ENCODE measurements at places on chromosomes 12 and 14.

GRCh38 chr14:24798911-24799462 lies 165.0 kb upstream of the GZMB start:
- no peak for DNase-seq

DNA sequence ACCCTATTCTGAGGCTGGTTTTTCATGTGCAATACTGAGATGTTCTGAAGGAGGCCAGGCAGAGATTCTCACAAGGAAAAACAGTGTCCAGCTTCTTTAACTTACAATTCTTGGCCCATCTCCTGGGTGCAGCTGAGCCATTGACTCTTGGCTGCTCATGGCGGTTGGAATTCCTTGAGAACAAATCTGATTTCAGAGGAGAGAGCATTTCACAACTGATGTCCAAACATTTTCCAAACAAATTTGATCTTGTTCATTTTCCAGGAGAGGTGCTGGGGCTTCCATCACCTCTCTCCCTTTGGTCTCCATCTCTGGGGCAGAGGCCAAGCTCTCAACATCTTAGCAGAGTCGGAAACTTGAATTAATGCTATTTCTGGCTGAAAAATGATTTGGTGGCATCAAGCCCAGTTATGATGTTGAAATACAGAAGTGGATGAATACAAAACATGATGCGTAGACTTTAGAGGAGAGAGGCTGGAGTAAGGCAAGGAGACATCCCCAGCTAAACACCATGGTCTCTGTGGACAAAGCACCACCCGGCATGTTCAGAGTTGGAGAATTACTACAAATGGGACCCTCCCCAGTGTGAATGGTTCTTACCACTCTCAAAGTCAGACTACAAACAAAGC lies 593.0 kb downstream of the VRK1 start:
- no peak for DNase-seq

- no peak for DNase-seq
These were observed 6.4 kb upstream of the TBPL2 start for GRCh38 chr14:55446833-55447232.

DNA sequence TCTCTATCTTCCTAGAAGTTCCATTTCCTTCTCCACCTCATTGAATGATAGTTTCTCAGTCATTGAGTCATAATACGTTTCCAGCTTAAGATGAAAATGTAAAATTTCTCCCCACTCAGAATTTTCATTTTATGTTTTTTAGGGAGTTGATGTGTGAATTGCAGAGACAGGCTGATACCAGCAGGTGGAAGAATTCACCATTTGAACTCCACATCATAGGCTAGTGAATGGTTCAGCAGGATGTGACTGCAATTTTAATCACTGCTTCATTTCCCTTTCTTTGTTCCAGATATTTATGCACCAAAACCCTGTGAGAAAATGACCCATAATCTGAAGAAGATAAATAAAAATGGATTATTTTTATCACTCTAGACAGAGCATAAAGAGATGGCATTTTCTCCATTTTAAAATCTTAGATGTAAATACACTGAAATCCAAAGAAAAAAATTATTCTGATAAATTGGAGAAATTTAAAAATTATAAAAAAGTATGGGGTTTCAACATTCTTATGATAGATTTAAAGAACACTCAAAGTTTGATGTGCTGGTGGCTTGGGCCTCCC lies 10.6 kb upstream of the PYGL start:
- DNase-seq = no peak

DNA sequence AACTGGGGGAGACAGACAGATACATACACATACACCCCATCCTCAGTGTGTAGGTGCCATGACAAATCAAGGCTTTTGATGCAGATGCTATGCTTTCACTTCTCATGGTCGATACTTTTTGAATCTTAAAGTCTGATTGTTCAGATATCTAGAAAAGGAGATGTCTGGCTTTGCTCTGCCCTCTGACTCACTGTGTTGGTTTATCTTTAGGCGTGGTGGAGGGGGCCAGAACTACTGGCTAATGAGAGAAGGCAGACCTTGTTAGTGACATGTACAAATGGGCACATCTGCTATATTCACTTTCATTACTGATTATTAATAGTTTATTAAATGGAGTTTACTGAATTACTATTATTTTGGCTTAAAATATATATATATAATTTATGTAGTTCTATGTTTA lies 444.3 kb upstream of the RGS6 start:
- no peak for DNase-seq

DNA sequence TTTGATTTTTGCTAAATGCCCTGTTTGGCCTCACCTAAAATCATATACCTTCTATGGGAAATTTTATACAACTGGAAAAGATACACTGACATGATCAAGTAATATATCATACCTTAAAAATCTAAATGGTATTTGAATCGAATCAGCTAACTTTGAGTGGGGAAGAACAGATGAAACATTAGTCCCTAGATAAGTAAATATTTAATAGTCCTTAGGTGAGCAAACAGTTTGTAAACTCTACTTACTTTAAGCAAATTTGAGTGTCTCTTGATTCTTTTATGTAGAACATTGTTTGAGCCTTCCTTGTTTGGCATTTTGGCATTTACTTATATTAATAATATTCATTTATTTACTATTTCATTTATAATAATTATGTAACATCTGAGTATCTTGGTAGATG lies 195.7 kb upstream of the GARIN2 start:
- no peak for DNase-seq

DNA sequence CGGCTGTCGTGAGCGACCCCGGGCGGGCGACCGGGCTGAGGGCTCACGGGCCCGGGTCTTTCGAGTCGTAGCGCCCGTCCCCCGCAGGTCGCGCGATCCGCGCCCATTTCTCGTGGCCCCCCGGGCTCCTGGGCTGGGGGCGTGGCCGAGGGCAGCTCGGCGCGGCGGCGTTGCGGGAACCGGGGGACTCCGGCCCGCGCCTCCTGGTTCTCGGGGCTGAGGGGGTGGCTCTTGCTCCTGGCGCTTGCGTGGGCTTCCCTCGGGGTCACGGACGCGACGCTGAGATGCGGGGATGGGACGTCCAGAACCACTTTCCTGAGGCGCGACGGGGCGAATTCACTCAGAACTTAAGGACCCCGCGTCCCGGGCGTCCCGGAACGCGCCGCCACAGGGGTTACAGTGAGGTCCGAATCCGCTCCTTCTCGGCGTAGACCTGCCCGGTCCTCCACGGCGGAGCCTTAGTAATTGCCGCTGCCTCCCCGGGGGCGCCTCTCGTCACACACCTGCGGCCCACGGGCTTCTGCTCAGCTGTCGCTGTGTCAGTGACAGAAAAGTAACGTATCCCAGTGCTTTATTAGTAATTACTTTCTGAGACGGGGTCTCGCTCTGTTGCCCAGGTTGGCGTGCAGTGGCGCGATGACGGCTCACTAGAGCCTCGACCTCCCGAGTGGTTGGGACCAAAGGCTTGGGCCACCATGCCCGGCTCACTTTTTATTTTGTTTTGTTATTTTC lies 606 bp downstream of the EP400 start:
- peak; percentile 13 for DNase-seq

DNA sequence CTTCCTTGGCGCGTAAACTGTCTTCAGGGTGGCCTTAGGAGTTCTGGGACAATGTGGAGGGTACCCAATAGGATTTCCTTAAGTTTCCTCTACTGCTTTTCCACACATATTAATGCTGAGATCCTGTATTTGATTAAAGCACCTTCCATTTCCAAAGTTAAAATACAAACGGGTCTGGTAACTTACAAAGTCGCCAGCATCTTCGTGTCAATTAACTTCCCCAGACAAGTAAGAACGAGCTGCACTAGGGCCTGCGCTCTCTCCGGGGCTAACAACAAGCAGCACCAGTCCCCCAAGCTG lies 130.9 kb downstream of the NDUFA12 start:
- DNase-seq = no peak

DNA sequence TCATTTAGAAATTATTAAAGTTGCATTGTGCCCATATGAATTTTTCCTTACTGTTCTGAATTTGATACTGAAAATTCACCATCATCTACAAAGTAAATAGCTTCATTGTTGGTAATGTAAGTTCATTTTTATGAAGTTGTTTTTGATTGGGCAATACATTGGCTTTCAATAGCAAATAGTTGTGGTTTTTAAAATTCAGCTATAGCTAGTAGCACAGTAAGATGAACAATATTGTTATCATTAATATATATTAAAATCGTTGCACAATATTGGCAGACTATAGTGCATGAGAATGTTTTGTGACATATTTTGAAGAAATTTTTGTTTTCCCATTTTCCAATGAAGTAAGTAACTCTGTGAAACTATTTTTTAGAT lies 575.0 kb downstream of the PRKD1 start:
- DNase-seq = no peak

- DNase-seq = no peak
These were observed 326.9 kb upstream of the SFSWAP start for GRCh38 chr12:131383741-131384543.

- DNase-seq = no peak
These were observed 122.0 kb upstream of the SEL1L start for GRCh38 chr14:81655423-81656314.

GRCh38 chr14:61343471-61343870 lies 22.1 kb downstream of the PRKCH start:
- no peak for DNase-seq

GRCh38 chr14:65177551-65177950 lies 75.2 kb upstream of the MAX start:
- no peak for DNase-seq

DNA sequence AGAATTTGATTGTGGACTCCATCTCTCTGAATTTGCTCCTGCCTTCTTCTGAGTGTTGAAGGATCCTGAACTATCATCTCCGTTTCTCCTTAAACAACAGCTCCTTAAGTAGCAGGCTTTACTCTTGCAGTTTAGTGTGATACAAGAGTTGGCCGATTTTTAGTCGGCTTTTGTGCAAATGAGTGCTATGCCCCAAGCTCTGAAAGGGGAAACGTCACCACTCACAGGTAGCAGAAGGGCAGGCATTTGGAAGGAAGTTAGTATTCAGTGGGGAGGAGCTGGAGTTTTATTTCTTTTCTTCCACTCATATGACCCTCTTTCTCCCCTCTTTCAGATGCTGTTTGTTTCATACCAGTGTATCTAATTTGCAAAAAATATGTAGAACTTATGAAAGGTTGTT lies 36.5 kb upstream of the LRRC10 start:
- DNase-seq = no peak

- peak; percentile 91 for DNase-seq
These were observed 355.0 kb downstream of the SNAPC1 start for GRCh38 chr14:62117010-62117750.

DNA sequence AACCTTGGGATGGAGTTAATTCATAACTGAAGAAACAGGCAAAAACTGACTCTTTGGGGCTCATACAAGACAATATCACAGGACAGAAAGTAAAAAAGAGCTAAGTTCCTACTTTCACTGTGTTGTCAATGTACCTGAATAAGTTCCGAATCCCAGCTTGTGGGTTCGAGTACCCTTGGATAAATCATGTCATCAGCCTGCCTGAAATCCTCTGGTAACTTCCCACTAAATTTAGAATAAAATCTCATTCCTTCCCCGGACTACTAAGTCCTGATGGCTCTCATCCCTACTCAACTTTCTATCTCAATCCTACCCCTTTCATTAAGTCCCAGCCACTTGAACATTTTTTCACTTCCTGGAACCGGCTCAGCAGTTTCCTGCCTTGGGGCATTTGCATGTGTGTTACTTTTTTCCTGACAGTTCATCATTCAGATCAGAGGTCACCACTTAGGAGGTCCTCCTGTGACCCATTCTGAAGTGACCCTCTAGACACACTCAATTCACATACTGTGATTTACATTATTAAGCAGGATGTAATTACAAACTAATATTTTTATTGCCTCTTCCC lies 12.7 kb downstream of the ERP29 start:
- no peak for DNase-seq

GRCh38 chr14:23929822-23930294 lies 23.7 kb upstream of the DHRS4 start:
- DNase-seq = peak; percentile 78

- DNase-seq = no peak
These were observed at the start of gene SDS for GRCh38 chr12:113403435-113404415. TSS of gene SDS (minus strand) at chr12:113403887. CDS start at chr12:113399708, 4,179 bp downstream.

GRCh38 chr14:70061108-70061507 lies 127.6 kb downstream of the SLC8A3 start:
- no peak for DNase-seq

DNA sequence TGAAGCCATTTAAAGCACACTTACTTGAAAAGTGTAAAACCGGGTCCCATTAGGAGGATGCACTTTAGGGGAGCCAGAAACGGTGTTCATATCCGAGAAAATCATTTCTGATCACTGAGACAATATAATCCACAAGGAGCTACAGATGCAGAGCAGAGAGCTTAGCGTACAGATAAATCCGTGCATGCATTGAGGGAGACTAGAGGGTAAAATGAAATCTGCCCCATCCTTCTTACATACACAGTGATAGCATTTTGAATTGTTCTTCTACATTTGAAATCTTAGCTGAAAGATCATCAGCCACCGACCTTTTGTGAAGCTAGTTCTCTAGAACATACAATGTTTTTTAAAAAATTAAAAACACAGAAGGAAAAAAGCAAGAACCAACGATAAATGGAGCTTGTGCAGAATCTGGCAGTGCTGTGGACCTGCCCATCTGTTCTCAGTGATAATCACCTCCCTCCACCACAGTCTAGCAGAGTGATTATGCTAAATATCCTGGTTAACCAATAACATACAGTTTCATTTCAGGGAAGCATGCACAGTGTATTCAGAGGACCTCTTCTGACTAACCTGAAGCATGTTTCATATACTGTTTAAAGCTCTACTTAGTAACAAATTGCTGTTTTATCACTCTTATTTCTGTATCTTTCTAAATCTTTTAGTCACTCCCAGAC lies 161.1 kb downstream of the PPFIA2 start:
- peak; percentile 31 for DNase-seq

DNA sequence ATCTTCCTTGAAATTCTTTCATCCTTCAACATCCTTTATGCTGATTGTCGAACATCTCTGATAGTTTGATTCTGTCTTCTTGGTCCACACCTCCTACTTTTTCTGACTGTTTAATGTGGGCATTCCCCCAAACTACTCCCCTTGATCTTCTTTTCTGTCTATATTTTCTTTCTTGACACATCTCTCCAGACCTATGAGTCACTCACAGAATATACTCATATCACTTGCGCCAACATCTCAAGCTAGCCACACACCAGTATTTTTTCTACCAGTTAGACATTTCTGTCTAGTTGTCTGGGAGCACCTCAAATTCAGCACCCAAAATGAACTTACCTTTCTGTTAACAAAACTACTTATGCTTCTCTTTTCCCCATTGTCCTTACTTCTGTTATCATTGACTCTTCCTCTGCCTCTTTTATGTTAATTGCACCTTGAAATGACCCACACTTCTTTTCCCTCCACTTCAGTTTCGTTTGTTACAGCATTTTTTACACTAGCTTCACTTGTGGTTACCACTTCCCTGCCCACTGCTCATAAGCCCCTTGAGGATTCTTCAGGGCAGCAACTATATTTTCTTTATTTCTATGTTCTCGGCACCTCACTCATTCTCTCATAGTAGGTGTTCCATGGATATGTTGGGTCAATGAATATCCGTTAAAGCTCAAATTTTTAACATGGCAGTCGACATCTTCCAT lies 33.5 kb downstream of the TSHR start:
- no peak for DNase-seq
